ENCODE measurements at places on chromosomes 6 and 20. TPM values are rescaled to one million over a fixed set of nuclear protein-coding genes. Genes with fewer than 3 reads are reported as not detected.

DNA sequence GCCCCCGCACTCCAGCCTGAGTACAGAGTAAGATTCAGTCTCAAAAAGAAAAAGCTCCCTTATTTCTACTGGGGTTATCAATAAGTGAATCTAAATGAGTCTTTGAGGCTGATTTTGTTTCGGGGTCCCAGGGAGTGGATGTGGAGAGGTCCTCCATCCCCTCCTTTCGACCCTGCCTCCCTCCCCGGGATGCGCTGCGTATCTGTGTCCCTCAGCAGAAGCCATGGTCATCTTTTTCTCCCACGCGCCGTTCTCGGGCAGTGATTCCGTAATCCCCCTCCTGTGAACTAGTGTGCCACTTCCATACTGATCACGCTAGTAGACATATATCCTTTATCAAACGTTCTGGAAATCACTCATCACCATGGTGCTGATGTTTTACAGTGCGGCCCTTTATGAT is 152.9 kb downstream of the CDH4 start:
- no peak for DNase-seq

DNA sequence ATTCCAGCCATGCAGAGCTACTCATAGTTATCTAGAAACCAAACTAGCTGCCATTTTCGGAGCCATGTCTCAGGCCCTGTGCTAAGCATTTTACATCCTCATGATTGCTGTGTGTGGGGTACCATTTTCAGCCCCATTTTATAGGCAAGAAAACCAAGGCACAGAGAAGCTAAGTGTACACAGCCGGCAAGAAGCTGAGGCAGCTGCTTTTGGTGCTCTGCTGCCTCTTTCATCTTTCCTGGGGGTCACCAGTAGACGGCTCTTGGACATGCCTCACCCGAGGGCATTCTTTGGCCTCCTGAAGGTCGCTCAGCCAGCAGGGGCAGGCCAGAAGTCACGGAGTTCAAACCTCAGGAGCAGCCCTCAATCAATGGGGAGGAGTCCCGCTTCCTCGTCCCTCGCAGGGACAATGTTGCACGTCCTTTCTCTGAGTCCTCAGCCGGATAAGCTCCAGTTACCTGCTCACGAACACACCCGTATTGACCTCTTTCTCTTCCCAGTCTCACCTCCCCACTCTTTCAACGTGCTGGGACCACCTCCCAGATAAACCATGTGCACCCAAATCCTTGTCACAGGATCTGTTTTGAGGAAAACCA is 82.6 kb upstream of the BLCAP start:
- no peak for DNase-seq

DNA sequence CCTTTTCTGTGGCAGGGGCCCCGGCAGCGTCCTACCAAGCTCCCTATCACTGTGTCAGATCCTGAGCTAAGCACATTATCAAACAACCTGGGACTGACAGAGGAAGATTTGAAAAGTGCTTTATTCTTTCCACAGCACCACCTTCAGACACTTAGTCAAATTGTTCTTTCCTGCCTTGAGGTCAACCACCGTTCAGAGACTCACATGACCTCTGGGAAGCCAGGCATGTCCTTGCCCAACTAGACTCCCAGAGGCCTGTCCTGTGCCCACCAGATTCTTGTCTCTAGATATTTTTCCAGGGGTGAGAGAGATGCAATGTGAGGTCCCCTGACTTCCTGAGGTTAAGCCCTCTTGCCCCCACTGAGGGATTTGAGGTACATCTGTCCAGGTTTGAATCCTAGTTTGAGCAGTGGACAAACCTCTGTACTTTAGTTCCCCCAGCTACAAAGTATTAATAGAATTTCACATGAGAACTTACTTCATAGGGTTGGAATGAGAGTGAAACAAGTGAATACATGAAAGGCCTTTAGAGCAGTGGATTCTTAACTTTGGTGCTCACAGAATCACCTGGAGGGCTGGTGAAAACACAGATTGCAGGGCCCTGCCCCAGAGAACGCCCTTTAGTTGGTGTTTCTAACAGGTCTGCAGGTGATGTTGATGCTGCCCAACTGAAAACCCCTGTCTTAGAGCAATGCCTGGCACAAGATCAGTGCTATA is 179.8 kb downstream of the CLIC5 start:
- no peak for DNase-seq

DNA sequence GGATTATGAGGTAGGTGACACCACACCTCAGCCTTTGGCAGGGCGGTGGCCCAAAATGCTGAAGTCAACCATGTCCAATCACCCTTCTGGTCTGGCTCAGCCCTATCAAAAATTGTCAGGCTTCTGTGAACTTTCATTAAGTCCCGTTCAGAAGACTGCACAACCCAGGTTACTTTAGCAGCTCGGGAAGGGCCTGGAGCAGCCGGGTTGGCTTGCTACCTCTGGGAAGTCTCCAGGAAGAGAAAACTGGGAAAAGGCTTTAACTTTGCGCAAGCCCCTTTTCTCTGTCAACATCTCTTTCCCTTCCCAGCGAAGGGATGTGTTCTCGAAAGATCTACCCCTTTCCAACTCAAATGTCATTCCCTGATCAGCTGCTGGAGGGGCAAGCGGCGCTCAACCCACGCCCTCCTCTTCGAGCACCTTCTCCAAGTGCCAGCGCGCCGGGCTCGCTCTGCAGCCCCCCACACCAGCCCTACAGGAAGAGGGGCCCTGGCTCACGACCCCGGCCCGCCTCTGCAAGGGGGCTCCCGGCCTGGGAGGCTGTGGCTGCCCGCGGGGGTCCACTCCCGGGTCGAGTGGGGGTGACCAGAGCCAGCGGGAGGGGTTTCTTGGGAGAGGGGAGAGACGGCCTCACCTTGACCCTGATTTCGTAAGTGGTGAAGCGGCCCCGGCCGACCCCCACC is 573 bp downstream of the SNX3 start:
- no peak for DNase-seq

- DNase-seq = no peak
Measured at GRCh38 chr6:9439621-9440330, 975.1 kb downstream of the TFAP2A start.

GRCh38 chr6:15653581-15653980 is 9.2 kb downstream of the DTNBP1 start:
- no peak for DNase-seq

DNA sequence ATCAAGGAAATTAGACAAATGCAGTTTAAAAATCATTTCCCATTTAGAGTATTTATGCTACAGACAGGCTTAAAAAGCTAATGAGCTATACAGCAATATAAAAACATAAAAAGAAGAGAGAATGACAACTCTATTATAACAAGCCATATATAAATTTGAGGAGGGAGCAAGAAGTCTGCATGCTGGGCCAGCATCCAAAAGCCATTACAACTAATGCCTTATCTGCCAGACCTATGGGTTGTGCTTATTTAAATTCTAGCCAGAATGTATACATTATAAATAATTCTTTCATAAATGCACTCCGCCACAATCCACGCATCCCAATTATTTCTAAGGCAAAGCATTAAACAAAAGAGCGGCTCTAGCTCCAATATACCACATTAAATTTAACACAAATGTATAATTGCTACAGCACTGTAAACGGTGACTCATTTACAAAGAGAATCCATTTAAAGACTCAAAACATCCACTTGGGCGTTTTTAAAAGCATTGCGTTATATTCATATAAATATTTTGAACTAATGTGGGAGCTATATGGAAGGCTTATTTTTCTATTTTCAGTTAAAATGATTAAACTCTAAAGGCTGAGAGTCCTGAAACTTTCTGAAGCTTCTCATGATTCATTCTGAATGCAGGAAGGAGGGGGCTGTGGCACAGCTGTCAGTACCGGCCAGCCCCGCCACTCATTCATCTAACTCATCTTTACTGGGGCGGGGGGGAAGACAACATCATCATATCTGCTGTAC is 37.7 kb upstream of the RAB22A start:
- no peak for DNase-seq

GRCh38 chr20:46000262-46000996 is 8.3 kb upstream of the MMP9 start:
- DNase-seq = no peak

DNA sequence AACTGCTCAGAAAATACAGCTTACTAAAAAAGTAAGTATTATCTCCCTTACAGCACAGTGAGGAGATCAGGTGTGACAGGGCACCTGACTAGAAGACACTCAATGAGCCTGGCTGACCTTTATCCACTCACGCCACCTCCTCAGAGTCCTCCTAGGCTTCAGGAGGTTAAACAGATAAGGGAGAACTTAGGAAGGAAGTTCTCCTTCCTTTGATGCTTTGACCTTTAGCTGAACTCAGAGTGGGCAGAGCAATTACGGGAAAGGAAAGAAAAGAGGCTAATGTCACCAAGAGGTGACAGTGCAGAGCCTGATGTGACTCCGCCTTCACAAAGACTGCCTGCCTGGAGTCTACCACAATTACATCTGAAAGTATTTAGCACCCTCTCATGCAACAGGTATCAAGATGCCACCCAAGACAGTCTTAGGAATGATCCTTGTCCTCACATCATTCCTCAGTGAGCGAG is 36.7 kb downstream of the MAN1A1 start:
- DNase-seq = no peak

GRM1 gene
- under 0.01 TPM for total RNA-seq

GRCh38 chr20:24738981-24739633 is 210.0 kb upstream of the CST7 start:
- DNase-seq = no peak

POPDC3 gene
- total RNA-seq = 0.58 TPM

DNA sequence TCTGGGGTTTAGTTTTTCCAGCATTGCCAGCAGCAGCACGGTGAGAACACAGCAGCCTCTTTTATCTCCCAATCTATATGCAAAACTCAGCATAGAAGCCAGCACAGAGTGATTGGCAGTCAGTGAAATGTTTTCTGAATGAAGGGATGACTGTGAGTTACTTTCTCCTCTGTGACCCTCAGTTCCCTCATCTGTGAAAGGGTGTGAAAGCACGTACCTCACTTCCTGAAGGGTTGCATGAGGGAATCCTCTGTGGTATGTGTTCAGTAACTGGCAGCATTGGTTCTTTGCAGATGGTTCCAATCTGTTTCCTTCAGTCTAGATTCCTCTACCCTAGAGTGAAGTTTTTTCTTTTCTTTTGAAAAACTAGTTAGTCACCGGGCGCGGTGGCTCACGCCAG is 40.0 kb downstream of the EFCAB8 start:
- DNase-seq = no peak

RNF182 gene
- 8.1 TPM for total RNA-seq

- DNase-seq = no peak
Measured at GRCh38 chr6:52509281-52510212, 67.3 kb downstream of the TRAM2 start.

PSORS1C2 gene
- total RNA-seq = not detected

SPATA25 gene
- 0.25 TPM for total RNA-seq

GRCh38 chr6:134315974-134316441 is 1.9 kb downstream of the SGK1 start:
- no peak for DNase-seq

ZNF391 gene
- total RNA-seq = 4.4 TPM

SLC22A7 gene
- total RNA-seq = not detected

- no peak for DNase-seq
Measured at GRCh38 chr6:167146977-167147376, 10.8 kb downstream of the GPR31 start.

- DNase-seq = no peak
Measured at GRCh38 chr20:37564388-37565133, 36.9 kb upstream of the BLCAP start.

GRCh38 chr20:59850018-59850641 is 83.3 kb downstream of the SYCP2 start:
- no peak for DNase-seq

DNA sequence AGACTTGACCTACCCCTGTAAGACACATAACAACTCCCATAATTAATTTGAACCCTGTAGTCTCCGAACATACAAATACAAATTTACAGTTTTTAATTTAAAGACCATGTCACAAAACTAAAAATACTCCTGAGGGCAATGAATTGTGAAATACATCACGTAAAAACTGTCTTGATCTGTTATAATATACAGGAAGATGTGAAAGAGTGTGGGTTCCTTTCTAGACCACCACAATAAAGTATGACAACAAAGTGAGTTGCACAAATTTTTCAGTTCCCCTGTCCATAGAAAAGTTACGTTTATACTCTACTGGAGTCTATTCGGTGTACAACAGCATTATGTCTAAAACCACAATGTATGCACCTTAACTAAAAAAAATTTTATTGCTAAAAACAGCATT is 11.0 kb upstream of the BLOC1S5 start:
- no peak for DNase-seq

TRDN gene
- total RNA-seq = not detected

LPA gene
- total RNA-seq = not detected

GRCh38 chr6:79810871-79811270 is 136.5 kb downstream of the ELOVL4 start:
- no peak for DNase-seq

DNA sequence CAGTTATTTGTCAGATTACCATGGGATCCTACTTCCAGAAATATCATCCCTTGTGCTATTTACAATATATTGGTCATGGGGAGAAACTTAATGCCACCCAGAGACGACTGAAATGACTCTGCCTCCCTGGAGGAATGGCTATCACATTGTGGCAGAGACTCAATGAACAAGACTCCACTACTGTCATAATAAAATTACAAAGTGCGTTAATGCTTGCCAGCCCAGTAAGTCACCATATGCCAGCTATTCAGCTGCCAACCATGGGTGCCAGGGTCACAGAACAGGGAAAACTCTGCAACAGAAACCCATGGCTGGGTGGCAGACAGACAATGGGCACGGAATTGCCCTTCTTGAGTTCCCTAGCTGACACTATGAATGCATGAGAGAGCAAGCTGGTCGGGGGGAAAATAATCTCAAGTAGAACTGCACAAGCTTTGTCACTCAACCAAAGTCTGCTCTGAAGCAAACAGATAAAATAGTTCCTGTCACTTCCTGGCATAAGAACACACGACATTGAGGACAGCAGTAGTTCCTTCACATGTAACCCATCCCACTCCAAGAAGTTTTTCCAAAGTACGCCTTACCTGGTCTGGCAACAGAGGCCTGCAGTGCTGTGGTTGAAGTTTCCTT is 32.1 kb downstream of the TP53INP2 start:
- no peak for DNase-seq

LCA5 gene
- total RNA-seq = 5.1 TPM

- DNase-seq = no peak
Measured at GRCh38 chr6:53530346-53530745, 14.6 kb downstream of the GCLC start.

KIAA0408 gene
- total RNA-seq = 3.6 TPM

DDAH2 gene
- total RNA-seq = 91.5 TPM

ZNF334 gene
- 8.0 TPM for total RNA-seq

GRCh38 chr20:36384022-36384619 is 78.0 kb downstream of the DLGAP4 start:
- DNase-seq = no peak

FRK gene
- 2.9 TPM for total RNA-seq

PKHD1 gene
- 1.8 TPM for total RNA-seq

ADGB gene
- not detected for total RNA-seq

- no peak for DNase-seq
Measured at GRCh38 chr6:107800564-107801164, 23.4 kb downstream of the SCML4 start.

Data from kidney epithelial cell (primary cell).